ENCODE measurements at places on chromosomes 5 and 9.

DNA sequence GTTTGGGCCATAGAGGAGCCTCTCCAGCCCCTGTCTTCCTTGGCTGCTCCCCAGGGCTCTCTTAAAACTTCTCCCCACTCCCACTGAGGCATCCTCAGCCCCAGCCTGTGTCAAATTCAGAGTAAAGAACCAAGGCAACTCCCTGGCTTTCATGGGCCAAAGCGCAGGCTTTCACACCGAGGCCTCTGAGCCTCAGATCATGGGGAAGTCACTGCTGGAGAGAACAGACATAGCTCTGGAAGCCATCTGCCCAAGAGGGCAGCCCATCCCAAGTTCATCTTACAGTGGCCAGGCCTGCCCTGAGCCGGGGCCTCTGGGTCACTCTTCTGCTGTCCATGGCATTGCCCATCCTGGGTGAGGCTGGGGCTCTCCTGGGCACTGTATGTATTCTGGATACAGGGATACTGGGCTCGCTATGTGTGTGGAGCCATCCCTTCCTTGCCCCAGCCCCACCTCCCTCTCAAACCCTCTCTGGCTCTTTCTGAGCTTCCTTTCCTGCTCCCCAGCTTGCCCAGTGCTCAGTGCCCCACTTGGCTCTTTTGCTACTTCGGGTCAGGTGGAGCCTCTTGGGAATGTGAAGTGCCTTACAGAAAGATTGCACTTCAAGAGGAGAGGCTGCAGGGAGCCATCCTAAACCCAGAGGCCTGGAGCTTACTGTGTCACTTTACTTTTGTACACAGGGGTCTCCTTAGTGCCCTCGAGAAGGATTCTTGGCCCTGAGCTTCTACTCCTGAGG is 33.0 kb downstream of the TGFBI start:
- peak; percentile 30 for DNase-seq

DNA sequence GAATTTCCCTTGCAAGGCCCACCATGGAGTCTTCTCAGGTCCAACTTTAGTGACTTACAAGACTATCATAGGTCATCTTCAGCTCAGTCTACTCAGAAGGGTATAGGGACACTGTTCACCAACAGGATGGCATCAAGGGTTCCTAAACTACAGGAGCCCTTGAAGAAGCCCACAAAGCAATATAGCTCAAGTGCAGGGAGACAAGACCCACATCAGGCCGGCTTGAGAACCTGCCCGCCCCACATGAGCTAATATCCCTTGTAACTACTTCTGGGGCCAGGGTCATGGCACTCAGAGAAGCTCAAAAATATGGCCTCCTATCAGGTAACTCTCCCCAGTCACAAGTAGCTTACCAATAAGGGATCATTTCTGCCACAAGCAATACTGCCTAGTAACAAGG is 249.9 kb downstream of the CDK5RAP2 start:
- DNase-seq = no peak

DNA sequence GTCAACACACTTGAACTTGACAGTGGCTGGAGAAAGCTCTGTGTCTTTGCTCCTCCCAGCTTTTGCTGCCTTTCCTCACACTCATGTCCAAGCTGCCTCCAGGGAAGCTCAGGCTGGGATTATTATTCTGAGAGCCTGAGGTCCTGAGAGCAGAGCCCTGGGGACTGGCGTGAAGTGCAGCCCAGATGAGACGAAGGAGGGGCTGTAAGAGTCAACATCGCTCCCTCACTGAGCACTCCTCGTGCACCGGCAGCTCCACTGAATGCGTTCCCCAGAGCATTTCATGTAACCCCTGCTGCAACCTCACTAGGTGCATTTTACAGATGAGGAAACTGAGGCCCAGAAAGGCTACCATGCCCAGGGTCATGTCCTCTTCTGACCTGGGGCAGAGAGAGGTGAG is 63.5 kb upstream of the PHYKPL start:
- no peak for DNase-seq

DNA sequence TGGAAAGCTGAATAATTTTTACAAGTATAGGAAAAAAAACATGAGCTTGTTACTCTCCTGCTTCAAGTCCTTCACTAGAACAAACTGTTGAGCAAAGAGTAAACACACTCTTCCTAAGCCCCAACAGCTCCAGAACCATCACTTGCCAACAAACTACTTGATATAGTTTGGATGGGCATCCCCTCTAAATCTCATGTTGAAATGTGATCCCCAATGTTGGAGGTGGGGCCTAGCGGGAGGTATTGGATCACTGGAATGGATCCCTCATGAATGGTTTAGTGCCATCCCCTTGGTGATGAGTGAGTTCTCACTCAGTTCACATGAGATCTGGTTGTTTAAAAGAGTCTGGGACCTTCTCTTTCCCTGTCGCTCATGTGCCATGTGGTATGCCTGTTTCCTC is 82.8 kb downstream of the PLPP1 start:
- DNase-seq = no peak

DNA sequence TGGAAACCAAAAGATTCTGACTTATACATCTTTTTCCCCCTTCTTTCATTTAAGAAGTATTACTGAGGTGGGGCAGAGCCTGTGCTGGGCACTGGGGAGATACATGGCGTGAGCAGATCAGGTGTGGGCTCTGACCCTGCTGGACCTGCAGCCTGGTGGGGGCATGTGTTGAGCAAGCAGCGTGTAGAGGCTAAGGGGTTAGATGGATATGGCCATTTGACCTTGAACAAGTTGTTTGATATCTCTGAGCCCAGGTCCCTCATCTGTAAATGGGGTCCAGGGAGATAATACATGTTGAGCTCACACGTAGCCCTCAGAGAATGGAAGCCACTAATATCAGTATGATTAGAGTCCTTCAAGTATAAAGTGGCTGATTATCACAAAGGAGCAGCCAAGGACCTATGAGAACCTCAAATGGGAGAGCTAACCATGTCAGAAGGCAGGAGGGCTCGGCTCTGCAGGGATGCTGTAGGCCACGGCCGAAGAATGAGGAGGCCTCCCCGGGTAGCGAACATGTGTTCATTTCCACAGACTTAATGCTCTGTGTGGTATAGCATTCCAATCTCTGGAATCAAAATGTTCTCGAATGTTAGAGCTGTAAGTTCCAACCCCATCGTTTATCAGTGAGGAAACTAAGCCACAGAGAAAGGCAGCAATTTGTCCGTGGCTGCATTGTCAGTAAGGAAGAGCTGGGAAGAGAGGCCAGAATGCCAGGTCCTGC is 15.4 kb upstream of the ANGPTL2 start:
- no peak for DNase-seq

DNA sequence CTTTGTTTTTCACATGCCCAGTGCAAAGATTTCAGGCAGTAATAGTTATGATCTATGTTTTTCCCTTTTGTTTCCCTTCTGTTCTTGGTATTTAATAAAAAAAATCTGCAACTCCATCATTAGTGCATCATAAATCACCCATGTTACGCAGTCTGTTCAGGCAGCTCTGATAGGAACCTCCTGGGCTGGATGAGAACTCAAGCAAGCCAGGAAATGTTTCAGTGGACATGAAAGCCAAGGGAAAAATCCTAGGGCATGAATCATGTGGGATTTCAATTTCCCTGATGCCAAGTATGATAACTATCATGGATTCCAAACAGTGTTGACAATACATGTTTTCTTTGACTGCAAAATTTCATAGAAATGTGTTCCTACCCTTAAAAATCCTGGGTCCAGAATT is 119.7 kb upstream of the TARS1 start:
- DNase-seq = no peak

GRCh38 chr5:1648806-1649205 is 125.0 kb upstream of the LPCAT1 start:
- DNase-seq = no peak

GRCh38 chr9:8019636-8020035 is 220.1 kb upstream of the DMAC1 start:
- DNase-seq = no peak

DNA sequence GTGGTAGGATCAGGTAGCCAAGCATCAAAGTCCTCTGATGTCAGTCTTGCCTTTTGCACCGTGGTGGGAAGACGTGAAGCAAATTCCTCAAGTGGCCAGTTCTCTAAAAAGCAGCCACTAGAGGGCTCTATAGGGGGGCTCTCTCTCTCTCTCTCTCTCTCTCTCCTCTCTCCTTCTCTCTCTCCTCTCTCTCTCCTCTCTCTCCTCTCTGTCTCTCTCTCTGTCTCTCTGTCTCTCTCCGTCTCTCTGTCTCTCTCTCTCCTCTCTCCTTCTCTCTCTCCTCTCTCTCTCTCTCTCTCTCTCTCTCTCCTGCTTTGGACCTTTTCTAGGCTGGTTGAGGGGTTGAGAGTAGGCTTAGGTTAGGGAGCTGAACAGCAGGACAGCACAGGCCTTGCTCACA is 13.9 kb upstream of the OSMR start:
- no peak for DNase-seq

- DNase-seq = no peak
Measured at GRCh38 chr5:167835146-167835545, 456.3 kb upstream of the WWC1 start.

DNA sequence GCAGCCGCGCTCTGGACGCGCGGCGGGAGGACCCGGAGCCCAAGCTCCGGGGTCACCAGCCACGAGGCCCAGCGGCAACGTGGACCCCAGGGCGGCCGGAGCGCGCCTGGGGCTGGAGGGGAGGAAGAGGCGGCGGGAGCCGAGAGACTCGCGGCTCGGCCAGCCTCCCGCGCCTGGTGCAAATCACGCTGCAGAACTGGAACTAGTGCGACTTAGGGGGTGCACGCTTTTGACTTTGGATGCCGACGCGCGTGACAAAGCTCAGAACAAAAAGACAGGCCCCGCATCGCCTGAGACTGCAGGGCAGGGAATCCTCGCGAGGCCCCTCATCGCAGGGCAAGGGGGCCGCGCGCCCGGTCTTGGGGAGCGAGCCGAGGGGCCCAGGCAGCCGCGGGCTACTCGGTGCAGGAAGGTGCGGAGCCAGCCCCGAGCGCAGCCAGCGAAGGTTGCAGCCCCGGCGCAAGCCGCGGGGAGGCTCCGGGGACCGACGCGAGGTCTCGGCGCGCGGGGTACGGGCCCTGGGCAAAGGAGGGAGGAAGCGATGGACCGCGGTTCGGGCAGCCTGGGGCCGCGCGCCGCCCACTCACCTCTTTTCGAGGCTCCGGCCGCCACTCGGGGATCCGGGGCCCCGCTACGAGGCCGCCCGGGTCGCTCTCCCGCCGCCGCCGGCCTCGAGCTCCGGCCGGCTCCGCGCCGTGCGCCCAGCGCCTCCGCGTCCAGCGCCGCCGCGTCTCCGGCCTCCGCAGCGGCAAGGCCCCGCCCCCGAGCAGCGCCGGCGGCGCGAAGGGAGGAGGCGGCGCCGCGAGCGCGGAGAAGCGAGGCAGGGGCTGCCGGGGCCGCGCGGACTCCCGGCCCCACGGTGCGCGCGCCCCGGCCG is at the start of gene GOLM1:
Gene GOLM1, minus strand, starts transcription at position 735 of the 877 bp plus-strand sequence. CDS start 20,238 bp downstream, outside the sequence.
- DNase-seq = peak; percentile 71

GRCh38 chr9:126093771-126094170 is 232.9 kb upstream of the MVB12B start:
- DNase-seq = no peak

GRCh38 chr5:67147760-67148159 is 48.8 kb downstream of the CD180 start:
- no peak for DNase-seq

DNA sequence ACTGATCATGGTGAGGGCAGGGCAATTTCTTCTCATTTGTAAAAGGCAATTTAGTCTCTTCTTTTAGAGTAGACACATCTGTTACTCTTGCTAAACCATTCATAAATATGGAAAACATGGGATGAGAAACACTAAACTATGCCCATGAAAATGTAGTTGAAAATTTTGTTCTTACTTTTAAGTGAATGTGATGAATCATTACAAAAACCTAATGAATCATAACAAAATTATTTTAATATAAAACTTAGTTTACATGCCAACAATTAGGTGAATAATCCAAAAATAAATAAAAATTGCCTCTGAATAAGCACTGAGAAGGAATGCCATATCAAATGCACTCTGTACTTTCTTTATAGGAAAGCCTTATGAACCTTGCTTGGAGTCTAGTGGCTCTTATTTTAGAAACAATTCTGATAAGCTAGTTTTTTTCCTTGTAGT is 297.7 kb upstream of the EFNA5 start:
- DNase-seq = no peak

GRCh38 chr5:140298183-140298601 is 4.7 kb downstream of the PFDN1 start:
- DNase-seq = no peak

DNA sequence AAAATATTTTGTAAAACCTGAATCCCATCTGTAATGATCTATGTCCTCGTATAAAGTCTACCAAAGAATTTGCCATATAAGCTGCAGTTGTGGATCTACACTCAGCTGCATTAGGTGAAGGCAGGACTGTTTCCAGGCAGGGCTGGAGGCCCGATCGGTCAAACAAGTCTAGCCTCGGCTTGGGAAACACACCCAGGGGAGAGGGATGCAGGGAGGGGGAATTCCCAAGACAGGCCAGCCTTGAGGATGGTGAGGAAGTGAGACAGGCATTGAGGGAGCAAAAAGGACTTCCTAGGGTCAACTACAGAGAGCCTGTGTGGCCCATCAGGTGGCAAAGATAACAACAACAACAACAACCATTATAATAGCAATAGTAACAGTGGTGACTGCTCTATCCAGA is 174.1 kb upstream of the FSTL4 start:
- DNase-seq = no peak

- no peak for DNase-seq
Measured at GRCh38 chr5:16152601-16153568, 26.7 kb downstream of the MARCHF11 start.

DNA sequence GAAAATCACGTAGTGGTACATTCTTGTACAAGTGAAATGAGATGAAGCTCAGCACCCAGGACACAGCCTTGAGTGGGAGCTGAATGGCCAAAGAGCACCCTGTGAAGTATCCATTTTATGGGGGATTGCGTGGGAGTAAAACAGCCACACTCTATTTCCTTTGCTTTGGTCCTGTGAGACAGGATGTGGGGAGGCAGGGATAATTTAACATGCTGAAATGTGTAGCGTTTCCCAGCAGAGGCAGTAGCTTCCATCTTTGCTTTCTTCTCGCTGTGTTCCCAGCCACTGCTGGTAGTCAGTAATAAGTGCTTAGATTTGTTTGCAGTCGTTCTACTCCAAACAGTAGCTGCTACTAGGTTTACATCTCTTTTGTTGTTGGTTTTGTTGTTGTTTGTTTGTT is 4.4 kb downstream of the IL31RA start:
- DNase-seq = no peak

DNA sequence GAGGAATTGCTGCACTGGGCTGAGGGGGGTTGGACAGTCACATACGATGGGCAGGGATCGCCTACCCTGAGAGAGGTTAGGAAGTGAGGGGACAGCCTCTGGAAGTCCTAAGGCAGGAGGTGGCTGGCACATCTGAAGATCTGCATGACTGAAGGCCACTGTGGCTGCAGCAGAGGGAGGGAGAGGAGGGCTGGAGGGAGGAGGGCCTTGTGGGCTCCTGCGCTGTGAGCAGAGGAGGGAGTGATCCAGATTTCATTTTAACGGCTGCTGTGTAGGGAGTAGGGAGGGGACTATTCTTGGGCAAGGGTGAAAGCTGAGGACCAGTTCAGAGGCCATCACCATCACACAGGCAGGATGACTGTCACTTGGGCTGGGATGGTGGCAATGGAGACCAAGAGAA is 7.1 kb downstream of the EIF4E1B start:
- DNase-seq = no peak

DNA sequence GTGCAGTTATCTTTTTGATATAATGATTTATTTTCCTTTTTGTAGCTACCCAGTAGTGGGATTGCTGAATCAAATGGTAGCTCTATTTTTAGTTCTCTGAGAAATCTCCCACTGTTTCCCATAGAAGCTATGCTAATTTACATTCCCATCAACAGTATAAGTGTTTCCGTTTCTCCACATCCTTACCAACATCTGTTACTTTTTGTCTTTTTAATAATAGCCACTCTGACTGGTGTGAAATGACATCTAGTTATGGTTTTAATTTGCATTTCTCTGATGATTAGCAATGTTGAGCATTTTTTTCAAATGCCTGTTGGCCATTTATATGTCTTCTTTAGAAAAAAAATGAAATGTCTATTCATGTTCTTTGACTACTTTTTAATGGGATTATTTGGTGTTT is 94.7 kb downstream of the SERINC5 start:
- no peak for DNase-seq
